Bronchial smooth muscle cell (primary cell): ENCODE measurements at places on chromosomes 4 and X. TPM values are rescaled to one million over a fixed set of nuclear protein-coding genes. Genes with fewer than 3 reads are reported as not detected.

TEX13B gene
- not detected in 2 replicates for total RNA-seq

CSTF2 gene
- 8.7 and 9.4 TPM in 2 replicates for total RNA-seq

STPG2 gene
- total RNA-seq, result 0.16 TPM in 1 of 2 replicates, not detected in the other

GATA1 gene
- total RNA-seq, result not detected in 2 replicates

MAGEA6 gene
- total RNA-seq, result not detected in 2 replicates

ART3 gene
- 0.09 and 0.16 TPM in 2 replicates for total RNA-seq

TENM3 gene
- total RNA-seq, result 1.7 and 6.0 TPM in 2 replicates

F9 gene
- total RNA-seq, result not detected in 2 replicates

IL3RA gene
- not detected in 2 replicates for total RNA-seq

F11 gene
- not detected in 2 replicates for total RNA-seq

PNMA6F gene
- not detected in 2 replicates for total RNA-seq

SORCS2 gene
- 0.26 and 0.79 TPM in 2 replicates for total RNA-seq

MAOB gene
- 1.0 and 5.5 TPM in 2 replicates for total RNA-seq

GPR101 gene
- total RNA-seq, result not detected in 2 replicates

CYSLTR1 gene
- 0.26 and 2.2 TPM in 2 replicates for total RNA-seq

TEX13C gene
- not detected in 2 replicates for total RNA-seq

FHDC1 gene
- total RNA-seq, result 0.09 and 0.16 TPM in 2 replicates

PDLIM3 gene
- total RNA-seq, result 9.5 and 44.7 TPM in 2 replicates

DMP1 gene
- total RNA-seq, result not detected in 2 replicates

L1CAM gene
- total RNA-seq, result 0.09 and 0.32 TPM in 2 replicates
